H4 (cell line): ENCODE measurements at places on chromosomes 5 and 9. TPM values are rescaled to one million over a fixed set of nuclear protein-coding genes. Genes with fewer than 3 reads are reported as not detected.

Gene IFNA2
- not detected in 2 replicates for total RNA-seq

Gene TJP2
- 8.2 and 10.7 TPM in 2 replicates for total RNA-seq

- no peak for DNase-seq
Observed at GRCh38 chr5:112355058-112355685, 63.9 kb downstream of the EPB41L4A start.

DNA sequence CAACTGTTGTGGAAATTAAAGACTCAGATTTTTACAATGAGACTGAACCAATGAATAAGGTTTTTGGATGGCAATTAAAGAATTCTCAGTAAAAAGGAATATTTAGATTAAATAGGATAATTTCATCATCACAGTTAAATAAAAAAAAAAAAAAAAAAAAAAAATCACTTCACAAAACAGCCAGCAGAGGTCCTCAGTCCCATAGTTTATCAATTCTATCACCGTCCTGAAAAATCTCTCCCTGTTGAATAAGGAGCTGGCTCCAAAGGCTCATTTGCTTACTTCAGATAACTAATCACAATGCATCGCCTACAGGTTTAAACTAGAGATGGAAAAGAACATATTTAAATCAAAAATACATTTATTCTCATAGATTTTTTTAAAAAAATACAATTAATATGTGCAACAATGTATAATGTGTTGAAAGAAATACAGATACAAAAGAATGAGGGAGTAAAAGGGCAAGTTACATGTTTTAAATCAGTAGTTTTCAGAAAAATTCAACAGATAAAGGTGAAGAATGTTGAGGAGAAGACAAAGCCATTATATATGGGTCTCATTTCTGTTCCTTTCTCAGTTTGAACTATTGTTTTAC, 175.8 kb upstream of the CHD1 start:
- DNase-seq: peak; percentile 51

DNA sequence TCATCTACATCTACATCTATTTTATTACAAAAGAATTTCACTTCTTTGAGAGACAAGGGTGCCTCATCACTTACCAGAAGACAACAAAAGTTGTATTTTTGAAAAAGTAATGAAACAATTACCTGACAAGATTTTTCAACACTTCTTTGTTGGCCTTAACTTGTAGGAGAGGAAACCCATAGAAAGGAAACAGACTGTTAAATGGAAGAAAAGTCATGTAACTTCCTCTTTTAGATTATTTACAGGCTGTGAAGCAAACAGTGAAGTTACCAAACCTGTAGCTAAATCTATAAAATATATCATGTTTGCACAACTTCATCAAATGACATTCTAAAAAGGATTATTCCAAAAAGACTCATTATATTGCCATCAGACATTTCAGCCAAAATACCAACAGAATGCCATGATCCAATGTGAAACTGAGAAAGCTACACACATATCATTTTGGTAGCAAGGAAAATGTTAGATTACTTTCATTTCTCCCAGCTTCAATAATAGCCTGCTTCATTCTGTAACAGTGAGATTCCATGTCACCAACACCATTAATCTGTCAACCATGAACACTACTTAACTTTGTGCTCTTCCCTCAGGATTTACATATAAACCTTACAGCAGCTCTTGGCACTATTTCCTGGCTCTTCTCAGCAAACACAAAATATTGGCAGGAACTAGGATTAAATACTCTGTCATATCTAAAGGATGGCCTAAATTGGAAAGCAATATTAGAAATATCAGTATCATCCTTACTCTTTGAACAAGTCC, 122.5 kb downstream of the MCTP1 start:
- no peak for DNase-seq

GRCh38 chr9:97531888-97532376, 30.5 kb downstream of the TMOD1 start:
- DNase-seq: no peak

DNA sequence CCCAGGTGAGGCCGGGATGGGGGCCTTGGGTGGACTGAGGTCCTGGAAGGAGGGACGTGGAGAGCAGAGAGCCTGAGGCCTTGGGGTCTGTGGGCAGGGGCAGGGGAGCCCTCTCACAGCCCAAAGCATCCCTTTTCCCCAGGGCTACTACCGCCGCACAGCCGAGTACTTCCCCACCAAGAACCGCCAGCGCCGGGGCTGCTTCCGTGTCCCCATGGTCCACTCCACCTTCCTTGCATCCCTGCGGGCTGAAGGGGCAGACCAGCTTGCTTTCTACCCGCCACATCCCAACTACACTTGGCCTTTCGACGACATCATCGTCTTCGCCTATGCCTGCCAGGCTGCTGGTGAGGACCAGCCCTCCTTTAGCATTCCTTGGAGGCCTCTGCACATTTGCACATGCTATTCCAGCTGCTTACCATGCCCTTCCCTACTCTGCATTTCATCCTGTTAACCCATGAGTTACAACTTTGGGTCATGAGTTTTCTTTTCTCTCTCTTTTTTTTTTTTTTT, 3.7 kb downstream of the CERCAM start:
- peak; percentile 2 for DNase-seq

- no peak for DNase-seq
Observed at GRCh38 chr5:38722918-38723317, 122.9 kb upstream of the OSMR start.
